ENCODE measurements at places on chromosomes 2 and 18.

GRCh38 chr2:121570036-121570666 is 39.5 kb downstream of the RNU4ATAC start:
- DNase-seq = no peak

DNA sequence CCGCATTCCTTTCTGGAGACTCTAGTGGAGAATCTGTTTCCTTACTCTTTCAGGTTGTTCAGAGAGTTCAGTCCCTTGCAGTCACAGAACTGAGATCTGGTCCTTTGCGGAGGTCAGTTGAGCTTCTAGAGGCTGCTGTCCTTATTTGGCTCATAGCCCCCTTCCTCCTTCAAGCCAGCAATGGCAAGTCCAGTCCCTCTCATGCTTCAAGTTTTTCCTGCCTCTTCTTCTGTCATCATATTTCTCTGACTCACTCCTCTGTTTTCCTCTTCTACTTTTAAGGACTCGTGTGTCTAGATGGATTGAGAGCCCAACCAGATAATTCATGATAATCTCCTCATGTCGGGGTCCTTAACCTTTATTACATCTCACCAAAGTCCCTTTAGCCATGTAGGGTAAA is 173.5 kb upstream of the FOSL2 start:
- DNase-seq = no peak

GRCh38 chr2:164824872-164825271 is 16.8 kb downstream of the COBLL1 start:
- DNase-seq = no peak

GRCh38 chr2:8346706-8347430 is 335.0 kb upstream of the ID2 start:
- DNase-seq = no peak

DNA sequence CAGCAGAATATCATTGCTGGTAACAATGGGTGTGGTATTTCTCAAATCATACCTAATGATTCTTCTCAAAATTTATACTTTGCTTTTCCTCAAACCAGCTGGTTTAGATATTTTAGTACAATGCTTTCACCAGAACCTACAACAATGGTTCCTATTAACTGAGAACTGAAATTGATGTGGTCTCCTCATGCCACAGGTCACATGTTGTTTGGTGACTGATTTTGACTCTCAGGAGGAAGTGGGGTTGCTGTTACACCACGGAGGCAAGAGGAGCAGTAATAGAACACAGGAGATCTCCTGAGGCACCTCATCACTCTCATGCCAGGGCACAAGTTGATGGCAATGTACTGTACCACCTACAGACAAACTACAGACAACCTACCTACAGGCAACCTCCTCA is 3.0 kb upstream of the CEP68 start:
- peak; percentile 27 for DNase-seq

DNA sequence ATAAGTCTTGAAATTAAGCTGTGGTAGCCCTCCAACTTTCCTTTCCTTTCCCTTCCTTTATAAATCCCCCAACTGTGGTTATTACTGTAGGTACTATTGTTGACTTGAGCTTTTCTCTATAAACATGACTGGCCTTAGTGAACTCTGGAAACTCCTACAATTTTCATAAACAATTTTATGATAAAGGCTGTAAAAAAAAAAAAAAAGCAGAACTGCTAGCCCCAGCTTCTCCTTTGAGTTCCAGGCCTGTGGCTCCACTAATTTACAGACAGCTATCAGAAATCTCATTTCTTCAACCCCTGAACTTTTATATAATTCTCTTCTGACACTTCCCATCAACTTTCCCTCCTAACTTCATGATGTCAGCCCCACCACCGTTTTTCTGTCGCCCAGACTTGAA is 174.3 kb downstream of the IKZF2 start:
- no peak for DNase-seq

DNA sequence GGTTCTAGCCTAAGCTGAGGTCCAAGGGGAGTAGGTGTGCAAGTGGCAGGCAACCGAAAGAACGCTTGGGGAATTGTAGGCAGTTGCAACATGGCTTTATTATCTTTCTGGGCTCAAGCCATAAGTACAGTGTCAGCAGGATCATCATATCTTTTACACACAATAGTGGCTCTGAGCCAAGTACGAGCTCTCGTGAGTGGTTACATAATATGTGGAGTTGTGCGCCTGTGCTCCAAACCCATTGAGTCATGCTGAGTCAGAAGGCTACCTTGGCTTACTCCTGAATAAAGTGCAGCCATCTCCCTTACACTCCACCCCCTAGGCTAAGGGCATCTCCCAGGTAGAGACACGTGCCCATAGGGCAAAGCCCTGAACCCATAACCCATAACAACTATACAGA is 233.9 kb downstream of the SATB2 start:
- DNase-seq = no peak

All from T-helper 2 cell (primary cell).